ENCODE measurements at places on chromosomes 3 and 15. TPM values are rescaled to one million over a fixed set of nuclear protein-coding genes. Genes with fewer than 3 reads are reported as not detected.

- no peak for DNase-seq
Measured at GRCh38 chr3:110344897-110345767, 726.5 kb upstream of the NECTIN3 start.

Gene ECE2
- total RNA-seq = not detected

GRCh38 chr3:192655040-192655439, 72.3 kb downstream of the FGF12 start:
- DNase-seq = no peak

Gene IMPG2
- 0.35 TPM for total RNA-seq

GRCh38 chr15:53360881-53361280, 398.6 kb downstream of the WDR72 start:
- DNase-seq = no peak

GRCh38 chr15:83838763-83839162, 184.8 kb downstream of the ADAMTSL3 start:
- no peak for DNase-seq

Gene CRYGS
- total RNA-seq = 4.2 TPM

All from adrenal gland (tissue), 19 donors.